CD4-positive, alpha-beta T cell treated with Interleukin-4 for 1 hour (primary cell): ENCODE measurements at places on chromosomes 4 and X.

DNA sequence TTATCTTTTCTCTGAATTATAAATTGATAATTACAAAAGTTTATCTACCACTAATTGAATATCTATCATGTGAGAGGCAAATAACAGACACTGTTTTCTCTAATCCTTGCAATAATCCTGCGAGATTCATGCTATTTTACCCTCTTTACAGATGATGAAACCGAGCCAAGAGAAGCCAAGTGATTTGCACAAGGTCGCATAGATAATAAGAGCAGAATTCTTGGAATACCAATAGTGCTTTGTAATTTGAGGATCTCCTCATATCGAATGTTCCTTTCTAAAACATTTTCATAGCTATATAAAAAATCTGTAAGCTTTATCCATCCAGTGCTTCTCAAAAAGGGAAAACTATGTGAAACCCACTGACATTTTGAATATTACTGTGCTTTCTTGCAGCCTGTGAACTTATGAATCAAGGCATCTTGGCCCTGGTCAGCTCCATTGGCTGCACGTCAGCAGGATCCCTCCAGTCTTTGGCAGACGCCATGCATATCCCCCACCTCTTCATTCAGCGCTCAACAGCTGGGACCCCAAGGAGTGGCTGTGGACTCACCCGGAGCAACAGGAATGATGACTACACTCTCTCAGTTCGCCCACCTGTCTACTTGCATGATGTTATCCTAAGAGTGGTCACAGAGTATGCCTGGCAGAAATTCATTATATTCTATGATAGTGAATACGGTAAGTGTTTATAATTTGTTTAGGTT is 743.8 kb upstream of the ATOH1 start:
- DNase-seq: no peak

GRCh38 chrX:28205126-28205525 is 223.9 kb upstream of the DCAF8L1 start:
- DNase-seq: no peak

GRCh38 chrX:264634-265455 is 16.3 kb upstream of the PLCXD1 start:
- DNase-seq: no peak

DNA sequence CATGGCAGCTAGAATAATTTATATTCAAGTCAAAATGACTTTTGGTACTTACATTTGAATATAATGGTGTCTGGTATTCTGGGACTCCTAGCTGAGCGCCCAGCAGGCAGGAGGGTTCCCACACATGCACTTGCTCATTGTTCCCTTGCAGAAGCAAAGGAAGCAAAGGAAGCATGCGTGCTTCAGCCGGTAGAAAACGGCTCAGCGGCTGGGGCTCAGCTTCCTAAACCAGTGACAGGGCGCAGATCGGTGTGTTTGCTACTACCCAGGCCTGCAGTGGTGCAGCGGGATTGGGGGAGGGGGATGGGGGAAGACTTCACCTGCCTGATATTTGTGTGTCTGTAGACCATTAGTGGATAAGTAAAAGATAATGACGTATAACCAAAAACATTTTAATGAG is 978.3 kb upstream of the TENM3 start:
- no peak for DNase-seq

DNA sequence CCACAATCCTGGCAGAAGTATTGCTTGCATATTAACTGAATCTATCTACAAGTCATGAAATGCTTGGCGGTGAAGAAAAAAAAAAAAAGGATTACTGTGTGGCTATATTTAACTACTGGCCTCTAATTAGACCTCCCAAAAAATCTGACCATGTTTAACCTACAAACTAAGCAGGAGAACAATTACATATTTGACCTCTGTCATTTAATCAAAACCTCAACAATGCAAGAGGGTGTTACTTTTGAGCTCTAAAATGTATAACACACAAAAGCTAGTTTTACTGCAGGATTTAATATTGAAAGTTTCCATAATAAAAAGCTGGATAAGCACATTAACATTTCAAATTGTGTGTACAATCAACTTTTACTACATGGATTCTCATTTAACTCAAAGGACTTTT is 1.5 kb downstream of the ITM2A start:
- DNase-seq: no peak

GRCh38 chr4:37584071-37584470 is 102.1 kb downstream of the RELL1 start:
- DNase-seq: no peak

- DNase-seq: no peak
These were observed 591 bp upstream of the ACSL4 start for GRCh38 chrX:109733613-109734083.

GRCh38 chrX:115616943-115617563 is 56.1 kb downstream of the PLS3 start:
- no peak for DNase-seq

DNA sequence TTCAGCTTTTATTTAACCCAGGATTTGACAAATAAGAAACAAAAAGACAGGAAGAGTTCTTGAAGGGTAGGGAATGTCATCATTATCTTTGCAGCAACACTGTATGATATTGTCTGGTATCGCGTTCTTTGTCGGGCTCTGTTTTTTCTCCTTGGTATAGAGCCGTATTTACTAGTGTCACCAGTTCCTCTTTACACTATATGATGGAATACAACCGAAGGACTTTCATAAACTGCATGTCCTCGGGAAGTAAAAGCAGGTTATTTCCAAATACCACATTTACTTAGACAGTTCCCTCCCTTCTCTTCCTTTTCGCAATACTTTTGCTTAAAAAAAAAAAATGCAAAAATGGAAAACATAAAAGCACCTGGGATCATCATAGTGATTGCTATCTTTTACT is 96.6 kb upstream of the IL13RA1 start:
- DNase-seq: no peak

DNA sequence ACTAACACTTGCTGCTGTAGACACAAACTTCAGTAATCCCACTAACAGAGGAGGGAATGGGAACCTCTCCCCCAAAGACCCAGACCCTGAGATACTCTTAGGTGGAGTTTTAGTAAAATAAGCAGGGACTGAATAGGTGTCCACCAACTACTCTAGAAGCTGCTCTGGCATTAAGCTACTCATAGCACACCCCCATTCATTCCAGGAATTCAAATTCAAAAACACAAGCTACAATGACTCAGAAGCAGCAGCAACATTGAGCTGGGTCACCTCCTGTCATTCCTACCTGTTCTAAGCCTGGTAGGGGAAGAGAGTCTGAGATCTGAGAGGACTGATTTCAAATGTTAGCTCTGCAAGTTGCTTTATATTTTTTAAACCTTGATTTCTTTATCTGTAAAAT is 135.4 kb upstream of the FRMPD4 start:
- DNase-seq: no peak

DNA sequence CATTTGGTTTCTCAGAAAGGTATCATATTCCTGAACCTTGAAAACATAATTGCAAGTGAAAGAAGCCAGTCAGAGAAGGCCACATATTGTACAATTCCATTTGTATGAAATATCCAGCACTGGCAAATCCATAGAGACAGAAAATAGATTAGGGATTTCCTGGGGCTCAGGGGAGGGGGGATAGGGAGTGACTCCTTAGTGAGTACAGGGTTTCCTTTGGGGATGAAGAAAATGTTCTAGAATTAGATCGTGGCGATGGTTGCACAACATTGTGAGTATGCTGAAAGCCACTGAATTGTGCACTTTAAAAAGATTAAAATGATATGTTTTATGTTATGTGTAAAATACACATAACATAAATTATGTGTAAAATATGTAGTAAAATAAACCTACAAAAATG is 10.3 kb downstream of the XPNPEP2 start:
- no peak for DNase-seq

GRCh38 chr4:2785613-2786012 is 7.3 kb upstream of the SH3BP2 start:
- DNase-seq: peak; percentile 74

DNA sequence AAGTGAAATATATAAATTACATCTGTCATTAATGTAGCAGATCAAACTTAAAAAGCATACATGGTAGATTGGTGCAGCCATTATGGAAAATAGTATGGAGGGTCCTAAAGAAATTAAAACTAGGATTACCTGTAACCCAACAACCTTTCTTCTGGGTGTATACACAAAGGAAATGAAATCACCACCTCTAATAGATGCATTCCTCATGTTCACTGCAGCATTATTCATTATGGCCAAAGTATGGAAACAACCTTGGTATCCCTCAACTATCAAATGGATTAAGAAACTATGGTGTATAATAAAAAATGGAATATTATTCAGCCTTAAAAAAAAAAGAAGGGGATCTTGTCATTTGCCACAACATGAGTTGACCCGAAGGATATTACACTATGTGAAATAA is 13.7 kb downstream of the WDFY3 start:
- DNase-seq: no peak

DNA sequence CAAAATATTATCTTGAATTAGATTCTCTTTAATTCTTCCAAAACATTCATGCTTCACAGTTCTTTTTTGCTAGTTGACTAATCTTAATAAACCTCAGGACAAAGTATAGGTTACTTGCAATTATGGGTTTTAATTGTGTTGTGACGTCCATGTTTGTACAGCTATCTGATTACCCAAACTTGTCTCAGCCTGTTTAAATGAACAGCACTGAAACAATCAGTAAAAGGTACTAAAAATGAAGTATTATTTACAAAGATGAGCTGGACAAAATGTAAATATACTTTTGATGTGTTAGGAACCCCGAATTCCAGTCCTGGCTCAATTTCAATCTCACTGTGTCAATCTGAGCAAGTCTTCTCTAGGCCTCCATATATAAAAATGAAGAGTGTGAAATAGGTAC is 57.4 kb upstream of the SLC6A14 start:
- no peak for DNase-seq

DNA sequence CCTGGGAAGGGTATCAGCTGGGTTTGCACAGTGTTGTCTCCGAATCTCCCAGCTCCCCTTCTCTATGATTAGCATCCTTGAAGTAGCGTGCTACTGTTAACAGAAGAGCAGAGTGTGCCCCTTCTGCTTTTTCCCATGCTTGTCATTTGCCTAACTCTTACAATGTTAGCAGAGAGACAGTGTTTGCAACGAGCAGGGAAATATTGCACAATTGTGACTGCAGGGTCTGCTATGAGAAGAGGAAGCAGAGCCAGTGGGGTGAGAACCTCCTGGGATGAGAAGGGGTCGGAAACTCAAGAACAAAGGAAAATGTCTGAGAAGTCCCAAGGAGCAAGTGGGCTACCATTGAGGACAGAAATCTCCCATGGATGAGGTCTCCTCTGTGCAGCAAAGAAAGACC is 7.8 kb upstream of the CHRNA9 start:
- DNase-seq: peak; percentile 36

GRCh38 chr4:79678472-79679202 is 270.6 kb upstream of the GK2 start:
- no peak for DNase-seq

DNA sequence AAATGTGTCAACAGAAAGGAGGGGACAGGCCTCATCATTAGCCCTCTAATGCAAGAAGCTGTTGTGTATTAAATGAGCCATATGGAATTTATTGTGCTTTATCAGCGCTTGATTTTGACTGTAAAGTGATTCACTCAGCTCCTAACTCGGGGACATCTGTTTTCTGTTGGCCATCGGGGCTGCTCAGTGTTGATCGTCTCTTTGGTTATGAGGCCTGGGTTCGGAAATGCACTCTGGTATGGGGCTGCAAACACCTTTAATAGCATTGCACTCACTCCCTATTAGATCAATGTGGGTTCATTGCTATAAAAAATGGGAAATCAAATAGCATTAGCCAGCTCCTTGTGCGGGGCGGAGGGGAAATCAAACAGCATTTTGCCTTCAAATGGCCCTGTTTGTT is 6.4 kb downstream of the ARX start:
- no peak for DNase-seq

DNA sequence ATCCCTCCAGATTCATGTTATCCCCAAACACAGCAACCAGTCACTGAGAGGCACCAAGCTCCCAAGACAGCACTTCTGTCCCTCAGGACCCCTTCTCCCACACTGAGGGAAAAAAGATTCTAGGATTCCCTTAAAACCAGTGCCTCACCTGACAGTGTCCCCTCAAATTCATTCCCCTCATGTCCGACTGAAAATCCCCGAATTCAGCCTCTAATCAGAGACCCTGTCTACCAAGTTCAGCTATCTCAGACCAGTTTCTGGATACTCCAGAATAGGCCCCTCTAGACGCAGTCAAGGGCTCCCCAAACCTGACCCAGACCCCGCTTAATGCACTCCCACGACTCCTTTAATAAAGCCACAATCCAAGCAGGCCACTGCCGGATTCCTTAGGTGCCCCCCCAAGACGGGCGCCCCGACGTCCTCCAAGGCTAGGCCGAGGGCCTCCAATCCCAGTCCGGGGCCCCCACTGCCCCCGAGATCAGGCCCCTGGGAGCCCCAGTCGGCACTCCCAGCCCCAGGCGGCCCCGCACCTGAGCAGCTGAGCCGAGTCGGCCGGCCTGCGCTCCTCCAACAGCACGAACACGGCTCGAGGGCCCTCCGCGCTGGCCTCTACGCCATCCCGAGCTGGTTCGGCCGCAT is 457 bp downstream of the TFE3 start:
- no peak for DNase-seq

DNA sequence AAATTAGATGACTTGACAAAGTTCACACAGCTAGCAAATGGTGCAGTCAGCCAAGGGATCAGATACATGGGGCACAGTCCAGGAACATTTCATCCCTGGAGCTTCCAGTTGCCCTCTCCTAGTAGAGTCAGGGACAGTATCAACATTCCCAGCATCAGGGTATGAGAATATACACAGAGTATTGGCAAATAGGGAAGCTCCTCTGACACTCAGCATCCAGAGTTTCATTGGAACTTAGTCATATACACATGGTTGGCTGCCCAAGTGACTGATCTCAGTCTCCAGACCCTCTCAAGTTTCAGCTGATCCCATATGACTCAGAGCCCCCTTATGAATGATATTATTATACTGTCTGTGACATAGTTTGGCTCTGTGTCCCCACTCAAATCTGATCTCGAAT is 13.7 kb upstream of the KCTD8 start:
- DNase-seq: no peak

GRCh38 chr4:151242305-151242704 is 34.7 kb upstream of the PRSS48 start:
- DNase-seq: no peak

- no peak for DNase-seq
These were observed 98.3 kb downstream of the RAPGEF2 start for GRCh38 chr4:159201168-159201567.

DNA sequence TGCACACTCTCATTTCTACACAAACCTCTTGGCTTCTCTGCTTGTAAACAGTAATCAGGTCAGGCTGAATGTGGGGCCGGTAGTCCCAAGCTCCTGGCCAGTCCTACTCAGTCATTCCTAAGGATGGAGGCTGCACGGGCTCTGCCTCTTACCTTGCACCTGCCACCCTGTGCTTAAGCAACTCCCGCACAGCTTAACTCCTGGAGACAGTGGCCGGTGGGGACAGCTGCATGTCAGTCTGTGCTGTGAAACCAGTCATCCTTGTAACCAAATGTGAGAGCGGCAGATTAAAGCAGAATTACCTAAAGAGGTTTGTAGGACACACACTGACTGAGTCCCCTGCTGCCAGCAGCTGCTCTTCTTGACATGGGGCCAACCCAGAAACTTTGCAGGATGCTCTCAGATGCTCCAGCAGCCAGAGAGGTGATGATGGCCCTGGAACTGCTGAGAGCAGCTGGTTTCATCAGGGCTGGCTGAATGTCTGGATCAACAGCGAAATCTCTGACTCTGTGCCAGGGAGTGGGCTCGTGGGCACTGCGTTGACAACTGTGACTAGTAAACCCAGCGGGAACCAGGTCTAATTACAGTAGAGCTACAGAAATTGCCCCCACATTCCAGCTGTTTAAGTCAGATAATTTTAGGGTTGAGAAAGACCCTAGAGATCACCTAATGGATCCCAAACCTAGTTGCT is 123.7 kb downstream of the ANAPC4 start:
- DNase-seq: no peak

- peak; percentile 26 for DNase-seq
These were observed 78.1 kb downstream of the RLIM start for GRCh38 chrX:74536152-74536831.

GRCh38 chrX:44953734-44954502 is 80.9 kb downstream of the KDM6A start:
- no peak for DNase-seq
